ENCODE measurements at places on chromosomes 2 and 18.

GRCh38 chr2:164574931-164575330, 46.4 kb downstream of the GRB14 start:
- DNase-seq = no peak

DNA sequence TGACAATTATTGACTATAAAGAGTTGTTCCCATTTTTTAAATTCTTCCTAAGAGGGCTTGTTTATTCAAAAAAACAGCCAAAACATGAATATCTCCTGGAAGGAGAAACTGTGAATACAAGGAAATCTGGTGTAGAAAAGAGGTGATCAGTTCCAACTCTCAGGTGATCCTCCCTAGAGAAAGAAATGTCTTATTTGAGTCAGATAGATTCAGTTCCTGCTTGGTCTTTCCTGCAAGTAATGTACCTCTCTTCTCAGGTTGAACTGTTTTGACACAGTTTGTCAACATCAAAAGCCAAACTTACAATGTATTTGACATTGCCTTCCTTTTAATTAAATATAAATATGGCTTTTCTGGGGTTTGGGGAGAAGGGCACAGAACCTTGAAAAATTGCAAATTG, 567.4 kb downstream of the ARHGAP15 start:
- DNase-seq = no peak

DNA sequence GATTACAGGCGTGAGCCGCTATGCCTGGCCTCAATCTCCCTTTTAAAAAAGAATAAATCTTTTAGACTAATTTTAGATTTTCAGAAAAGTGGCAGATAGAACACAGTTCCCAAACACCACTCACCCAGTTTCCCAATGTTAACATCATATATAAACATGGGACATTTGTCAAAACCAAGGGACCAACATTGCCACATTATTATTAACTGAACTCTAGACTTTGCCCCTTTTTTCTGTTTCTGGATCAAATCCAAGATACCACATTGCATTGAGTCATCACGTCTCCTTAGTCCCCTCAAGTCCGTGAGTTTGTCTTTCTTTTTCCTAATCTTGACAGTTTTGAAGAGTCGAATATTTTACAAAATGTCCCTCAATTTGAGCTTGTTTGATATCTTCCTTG, 2.4 kb downstream of the C2orf42 start:
- DNase-seq = no peak

GRCh38 chr2:224932522-224932921, 109.7 kb downstream of the DOCK10 start:
- no peak for DNase-seq

- no peak for DNase-seq
Measured at GRCh38 chr2:224063298-224063648, 24.2 kb upstream of the SERPINE2 start.

DNA sequence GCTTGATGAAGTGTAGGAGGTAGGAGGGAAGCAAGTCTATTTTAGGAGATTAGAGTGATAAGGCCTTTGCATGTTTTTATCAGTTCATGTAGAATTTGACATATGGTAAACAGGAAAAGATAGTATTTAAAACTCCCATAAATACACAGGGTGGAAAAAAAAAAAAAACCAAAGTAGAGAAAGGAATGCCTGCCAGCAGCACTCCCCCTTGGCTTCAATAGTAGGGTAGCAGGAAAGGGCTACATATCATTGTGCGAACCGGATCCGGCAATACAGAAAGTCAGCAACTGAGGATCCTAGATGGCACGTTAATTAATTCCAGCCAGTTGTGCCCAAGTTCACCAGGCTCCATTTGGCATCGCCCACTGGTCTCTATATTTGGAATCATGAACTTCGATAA, 159.6 kb upstream of the SMIM21 start:
- no peak for DNase-seq

GRCh38 chr2:239146741-239147181, 254.1 kb downstream of the HDAC4 start:
- DNase-seq = no peak

- DNase-seq = no peak
Measured at GRCh38 chr2:70921839-70922234, 13.9 kb upstream of the ATP6V1B1 start.

DNA sequence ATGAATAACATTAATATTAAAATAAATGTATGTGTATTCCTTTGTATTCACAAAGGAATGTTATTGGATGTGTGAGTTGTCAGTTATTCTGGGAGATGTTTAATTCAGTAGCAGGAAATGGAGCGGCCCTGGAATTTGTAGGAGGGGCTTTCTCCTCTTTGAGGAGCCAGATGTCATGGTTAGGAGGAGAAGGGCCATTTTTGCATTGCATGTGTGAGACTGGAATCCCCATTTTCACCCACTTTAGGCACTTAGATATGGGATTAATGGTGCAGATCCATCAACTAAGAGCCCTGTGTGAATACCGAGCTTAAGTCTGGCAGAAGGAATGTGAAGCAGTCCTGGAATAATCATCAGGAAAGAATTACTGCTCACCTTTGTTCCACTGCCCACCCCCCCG, 439.2 kb downstream of the PARD3B start:
- no peak for DNase-seq

- no peak for DNase-seq
Measured at GRCh38 chr18:38572554-38573111, 1007.0 kb upstream of the CELF4 start.

DNA sequence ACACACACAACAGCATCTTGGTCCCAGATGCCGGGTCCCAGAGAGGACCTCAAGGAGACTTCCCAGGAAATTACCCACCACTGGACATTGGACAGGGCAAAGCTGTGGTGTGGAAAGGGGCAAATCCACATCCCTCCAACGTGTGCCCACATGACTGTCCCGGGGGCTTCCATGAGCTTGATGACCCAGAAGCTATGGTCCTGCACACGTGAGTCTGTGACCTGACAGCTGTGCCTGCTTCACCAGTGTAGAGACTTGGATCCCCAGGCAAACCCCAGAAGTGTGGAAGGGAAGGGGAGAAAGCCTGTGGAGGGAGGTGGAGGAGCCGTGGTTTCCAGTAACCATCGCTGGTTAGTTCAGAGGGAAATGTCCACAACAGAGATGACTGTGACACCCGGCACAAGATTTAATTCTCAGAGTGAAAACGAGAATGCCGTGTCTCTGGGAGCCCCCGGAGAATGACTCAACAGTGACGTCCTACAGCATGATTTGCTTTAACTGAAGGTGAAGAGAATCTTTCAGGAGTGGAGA, 19.1 kb upstream of the GPR55 start:
- no peak for DNase-seq
